Stimulated activated CD8-positive, alpha-beta memory T cell treated with anti-CD3 and anti-CD28 coated beads, Interleukin-4, amount 100 ng/mL, for 4 hours (primary cell): ENCODE measurements at places on chromosomes 4 and X.

GRCh38 chr4:10180603-10180926, 64.0 kb upstream of the WDR1 start:
- DNase-seq, result no peak

DNA sequence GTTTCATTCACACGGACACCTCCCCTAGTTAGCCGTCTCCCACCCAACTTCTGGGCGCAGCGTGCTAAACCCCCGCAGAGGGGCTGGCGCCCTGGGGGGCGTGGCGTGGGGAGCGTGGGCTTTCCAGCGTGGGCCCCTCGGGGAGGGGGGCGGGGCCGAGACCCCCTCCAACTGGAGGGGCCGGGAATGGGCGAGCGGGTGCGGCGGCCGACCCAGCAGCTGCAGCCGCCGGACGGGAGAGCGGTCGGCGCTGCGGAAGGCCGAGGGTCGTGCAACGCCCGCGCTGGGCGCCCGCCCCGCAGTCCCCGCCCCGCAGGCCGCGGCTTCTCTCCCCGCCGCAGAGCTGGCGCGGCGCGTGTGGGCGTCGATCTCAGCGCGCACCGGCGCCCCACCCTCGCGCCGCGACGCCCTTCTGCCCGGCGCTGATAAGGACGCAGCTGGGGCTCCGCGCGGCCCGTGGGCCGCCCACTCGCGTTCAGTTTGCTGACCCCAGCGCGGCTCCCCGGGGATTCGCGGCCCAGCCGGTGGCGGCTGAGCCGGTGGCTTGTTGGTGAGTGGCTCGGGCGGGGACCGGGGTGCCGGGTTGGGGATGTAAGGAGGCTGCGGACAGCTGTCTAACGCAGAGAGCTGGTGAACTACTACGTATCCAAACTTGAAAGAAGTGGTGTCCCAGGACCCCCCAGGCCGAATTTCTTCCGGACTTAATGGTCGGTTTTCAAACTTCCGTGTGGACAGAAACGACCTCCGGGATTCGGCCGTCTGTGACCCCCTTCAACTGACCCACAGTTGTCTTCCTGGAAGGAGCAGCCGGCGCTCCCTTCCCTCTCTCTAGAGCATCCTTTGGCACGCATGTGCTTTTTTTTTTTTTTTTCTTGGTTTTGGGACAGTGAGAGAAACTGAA, 1.5 kb downstream of the FHDC1 start:
- DNase-seq, result no peak

GRCh38 chr4:73248416-73248815, 10.2 kb downstream of the ANKRD17 start:
- DNase-seq, result no peak

- no peak for DNase-seq
Observed at GRCh38 chrX:374596-374995, 12.1 kb downstream of the PPP2R3B start.

DNA sequence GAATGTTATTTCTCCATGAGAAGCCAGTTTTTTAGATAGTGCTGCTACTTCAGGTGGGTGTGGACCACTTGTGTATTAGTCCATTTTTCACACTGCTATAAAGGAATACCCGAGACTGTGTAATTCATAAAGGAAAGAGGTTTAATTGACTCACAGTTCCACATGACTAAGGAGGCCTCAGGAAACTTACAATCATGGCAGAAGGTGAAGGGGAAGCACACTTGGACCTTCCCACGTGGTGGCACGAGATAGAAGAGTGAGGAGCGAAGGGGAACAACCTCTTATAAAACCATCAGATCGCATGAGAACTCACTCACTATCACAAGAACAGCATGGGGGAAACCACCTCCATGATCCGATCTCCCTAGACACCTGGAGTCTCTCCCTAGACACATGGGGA, 3.4 kb upstream of the PPID start:
- DNase-seq, result no peak

GRCh38 chrX:115697806-115698205, 136.8 kb downstream of the PLS3 start:
- DNase-seq, result no peak

DNA sequence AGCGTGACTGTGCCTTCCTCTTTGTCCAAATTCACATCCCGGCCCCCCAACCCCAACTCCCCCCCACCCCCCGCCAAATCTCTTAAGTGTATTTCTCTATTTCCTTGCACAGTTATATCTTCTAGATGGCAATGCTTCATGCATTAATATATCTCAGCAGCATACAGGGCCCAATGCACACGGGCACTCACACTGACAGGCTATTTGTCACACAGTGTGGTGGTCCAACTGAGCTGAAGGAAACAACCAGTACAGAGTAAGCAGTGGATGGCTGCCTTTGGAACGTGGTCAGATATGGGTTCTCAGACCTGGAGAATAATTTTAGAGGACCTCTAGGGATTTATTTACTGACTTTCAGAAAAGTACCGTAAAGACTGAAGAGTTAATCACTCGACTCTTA, 681 bp downstream of the EXOC1 start:
- no peak for DNase-seq

DNA sequence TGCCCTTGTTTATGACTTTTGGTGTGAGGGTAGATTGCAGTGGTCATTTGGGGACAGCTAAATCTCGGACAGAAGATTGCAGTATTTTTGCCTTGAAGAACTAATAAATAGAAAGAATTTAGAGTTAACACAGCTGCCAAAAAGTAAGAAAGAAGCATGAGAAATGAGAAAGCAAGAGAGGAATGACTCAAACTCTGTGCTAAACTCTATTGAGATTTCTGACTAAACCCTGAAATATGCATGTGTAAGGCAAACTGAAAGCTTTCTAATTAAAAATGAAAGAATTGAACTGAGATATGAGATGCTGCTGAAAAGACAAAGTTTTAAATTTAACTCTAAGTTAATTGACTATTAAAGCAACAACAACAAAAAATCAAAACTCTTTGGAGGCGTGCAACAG, 791.3 kb downstream of the RAB28 start:
- DNase-seq, result no peak

GRCh38 chr4:146256328-146256727, 42.0 kb downstream of the REELD1 start:
- no peak for DNase-seq

- no peak for DNase-seq
Observed at GRCh38 chr4:109887071-109887470, 25.6 kb upstream of the EGF start.

DNA sequence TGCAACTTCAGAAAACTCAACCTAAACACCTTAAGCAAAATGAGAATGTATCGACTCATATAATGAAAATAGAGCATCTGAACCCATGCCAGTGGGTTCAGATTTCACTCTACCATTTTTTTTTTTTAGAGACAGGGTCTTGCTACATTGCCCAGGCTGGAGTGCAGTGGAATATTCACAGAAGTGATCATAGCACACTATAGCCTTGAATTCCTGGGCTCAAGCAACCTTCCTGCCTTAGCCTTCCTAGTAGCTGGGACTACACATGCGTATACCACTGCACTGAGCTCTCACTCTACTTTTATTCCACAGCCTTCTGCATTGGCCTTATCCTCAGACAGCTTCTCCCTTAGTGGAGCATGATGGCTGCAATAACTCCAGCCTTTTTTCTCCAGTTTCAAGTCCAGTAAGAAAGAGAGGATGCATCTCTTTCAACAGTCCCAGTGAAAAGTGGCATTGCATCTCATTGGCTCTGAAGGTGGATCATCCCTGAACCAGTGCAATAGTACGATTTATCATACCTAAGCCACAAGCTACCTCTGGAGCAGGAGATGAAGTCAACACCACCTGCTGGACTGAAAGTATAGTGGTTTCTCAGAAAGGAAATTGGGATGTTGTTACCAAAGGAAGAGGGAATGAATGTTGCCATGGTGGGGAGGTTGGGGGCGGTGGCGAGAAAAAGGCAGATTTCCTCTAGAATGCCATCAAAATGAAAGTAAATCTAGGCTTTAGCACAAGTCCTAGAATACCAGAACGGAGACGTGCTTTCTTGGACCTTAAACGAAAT, 2.0 kb upstream of the SOD3 start:
- no peak for DNase-seq

- no peak for DNase-seq
Observed at GRCh38 chr4:139890816-139891215, 225.2 kb downstream of the MGST2 start.

DNA sequence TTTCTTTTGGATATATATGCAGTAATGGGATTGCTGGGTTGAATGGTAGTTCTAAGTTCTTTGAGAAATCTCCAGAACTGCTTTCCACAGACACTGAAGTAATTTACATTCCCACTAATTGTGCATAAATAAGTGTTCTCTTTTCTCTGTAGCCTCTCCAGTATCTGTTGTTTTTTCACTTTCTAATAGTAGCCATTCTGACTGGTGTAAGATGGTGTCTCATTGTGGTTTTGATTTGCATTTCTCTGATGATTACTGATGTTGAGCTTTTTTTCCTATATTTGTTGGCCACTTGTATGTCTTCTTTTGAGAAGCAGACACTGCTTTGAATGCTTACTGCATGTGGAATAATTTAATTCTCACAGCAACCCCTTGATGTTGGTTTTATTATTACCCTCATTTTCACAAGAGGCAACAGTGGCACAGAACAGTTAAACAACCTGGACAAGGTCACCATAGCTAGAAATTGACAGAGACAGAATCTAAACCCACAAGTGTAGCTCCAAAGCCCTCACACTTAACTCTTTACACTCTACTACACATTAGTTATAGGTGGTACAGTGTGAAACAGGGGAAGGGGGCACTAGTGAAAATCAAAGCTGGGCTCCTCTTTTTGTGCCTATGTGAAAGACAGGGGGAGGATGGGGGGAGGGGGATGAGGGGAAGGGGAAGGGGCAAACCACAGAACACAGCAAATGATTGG, 96.1 kb downstream of the REELD1 start:
- no peak for DNase-seq

DNA sequence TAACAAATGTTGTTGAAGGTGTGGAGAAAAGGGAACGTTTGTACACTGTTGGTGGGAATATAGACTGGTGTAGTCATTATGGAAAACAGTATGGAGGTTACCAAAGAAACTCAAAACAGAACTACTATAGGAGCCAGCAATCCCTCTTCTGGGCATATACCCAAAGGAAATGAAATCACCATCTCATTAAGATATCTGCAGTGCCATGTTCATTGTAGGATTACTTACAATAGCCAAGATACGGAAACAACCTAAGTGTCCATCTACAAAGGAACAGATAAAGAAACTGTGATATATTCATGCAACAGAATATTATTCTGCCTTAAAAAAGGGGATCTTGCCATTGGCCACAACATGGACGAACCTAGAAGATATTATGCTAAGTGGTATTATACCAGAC, 22.2 kb downstream of the APBB2 start:
- no peak for DNase-seq

GRCh38 chr4:152430507-152430906, 105.4 kb downstream of the FBXW7 start:
- DNase-seq, result no peak

- no peak for DNase-seq
Observed at GRCh38 chr4:62320612-62321011, 1120.5 kb downstream of the ADGRL3 start.

DNA sequence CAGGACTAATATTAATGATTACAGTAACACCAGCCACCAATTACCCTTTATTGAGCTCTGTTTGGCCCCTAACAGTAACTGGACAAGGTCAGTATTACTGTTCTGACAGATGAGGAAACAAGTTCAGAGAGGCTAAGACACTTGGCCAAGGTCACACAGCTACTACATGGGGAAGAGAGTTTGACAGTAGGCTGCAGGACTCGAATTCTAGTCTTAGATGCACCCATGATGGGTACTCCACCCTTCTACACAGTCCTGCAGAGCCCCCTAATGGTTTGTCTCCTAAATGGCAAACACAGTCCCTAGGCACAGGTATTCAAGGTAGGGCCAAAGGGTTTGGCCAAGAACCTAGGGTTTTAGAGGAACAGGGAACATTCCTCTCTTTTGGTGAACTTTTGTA, 93.9 kb downstream of the NSUN7 start:
- DNase-seq, result no peak

- DNase-seq, result no peak
Observed at GRCh38 chr4:148405161-148405893, 36.9 kb downstream of the NR3C2 start.

DNA sequence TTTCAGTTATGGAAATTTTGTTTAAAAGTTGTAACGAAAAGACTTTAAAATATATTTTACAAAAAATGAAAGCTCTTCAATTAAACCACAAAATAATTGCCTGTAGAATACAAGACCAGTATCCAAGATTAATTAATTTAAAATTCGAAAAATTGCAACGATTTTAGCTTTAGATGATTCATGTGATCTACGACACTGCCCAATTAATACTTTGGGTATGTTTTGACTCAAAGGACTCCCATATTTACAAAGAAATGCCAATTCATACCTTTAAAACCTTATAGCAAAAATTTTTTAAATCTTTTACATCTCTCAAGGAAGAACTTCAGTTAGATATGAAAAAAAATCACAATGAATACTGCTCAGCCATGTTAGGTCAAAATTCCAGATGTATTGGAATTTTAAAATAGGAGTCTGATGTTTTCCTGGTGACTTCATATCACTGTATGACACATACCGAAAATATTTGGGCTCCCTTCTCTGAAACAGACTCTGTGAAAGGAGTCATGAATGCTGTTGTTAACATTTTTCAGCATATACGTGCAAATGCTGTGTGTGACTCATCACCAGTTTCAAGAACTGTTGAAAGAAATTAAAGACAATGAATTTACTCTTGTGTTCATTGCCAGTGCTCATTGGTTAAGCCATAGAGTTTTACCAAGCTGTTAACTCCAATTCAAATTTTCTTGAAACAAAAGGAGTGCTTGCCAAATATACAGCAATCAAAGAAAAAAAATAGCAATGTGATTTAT, 13.8 kb upstream of the SMS start:
- no peak for DNase-seq

DNA sequence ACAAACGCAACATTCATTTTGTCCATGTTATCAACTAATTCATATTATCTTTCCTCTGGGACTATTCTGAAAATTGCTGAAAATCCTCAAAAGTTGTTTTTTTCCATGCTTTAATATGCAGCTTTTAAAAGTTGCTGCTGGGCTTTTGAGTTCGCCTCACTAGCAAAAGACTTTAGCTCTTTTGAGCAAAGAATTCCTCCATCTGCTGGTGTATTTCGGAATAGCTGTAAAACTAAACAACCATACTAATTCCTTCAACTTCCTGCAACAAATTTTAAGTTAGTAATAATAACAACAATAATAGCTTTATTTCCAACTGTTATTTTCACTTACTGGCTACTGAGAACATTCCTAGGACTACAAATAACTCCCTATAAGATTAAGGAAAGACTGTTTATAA, 124.5 kb upstream of the PLAC1 start:
- no peak for DNase-seq

DNA sequence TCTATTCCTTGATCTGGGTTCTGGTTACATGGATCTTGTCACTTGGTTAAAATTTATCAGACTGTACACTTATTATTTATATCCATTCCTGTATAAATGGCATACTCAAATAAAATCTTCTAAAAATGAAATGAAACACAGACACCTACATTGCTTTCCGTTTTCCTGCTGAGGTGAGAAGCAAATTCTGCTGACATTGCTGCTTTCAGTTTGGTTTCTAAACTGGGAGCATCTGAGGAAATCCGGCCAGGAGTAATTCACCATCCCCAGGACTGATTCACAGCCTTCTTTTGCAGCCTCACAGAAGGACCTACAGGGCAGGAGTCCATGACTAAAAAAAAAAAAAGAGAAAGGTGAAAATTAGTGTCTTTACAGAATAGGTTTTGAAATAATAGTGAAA, 93.6 kb downstream of the CORIN start:
- DNase-seq, result no peak

GRCh38 chr4:89129080-89129640, 17.8 kb downstream of the TIGD2 start:
- DNase-seq, result no peak

GRCh38 chr4:140968371-140968770, 164.9 kb downstream of the RNF150 start:
- DNase-seq, result no peak
